T-helper 1 cell (primary cell): ENCODE measurements at places on chromosomes 11 and 22.
A peak's percentile ranks its signal among the peaks of the same experiment; 100 is the strongest.

DNA sequence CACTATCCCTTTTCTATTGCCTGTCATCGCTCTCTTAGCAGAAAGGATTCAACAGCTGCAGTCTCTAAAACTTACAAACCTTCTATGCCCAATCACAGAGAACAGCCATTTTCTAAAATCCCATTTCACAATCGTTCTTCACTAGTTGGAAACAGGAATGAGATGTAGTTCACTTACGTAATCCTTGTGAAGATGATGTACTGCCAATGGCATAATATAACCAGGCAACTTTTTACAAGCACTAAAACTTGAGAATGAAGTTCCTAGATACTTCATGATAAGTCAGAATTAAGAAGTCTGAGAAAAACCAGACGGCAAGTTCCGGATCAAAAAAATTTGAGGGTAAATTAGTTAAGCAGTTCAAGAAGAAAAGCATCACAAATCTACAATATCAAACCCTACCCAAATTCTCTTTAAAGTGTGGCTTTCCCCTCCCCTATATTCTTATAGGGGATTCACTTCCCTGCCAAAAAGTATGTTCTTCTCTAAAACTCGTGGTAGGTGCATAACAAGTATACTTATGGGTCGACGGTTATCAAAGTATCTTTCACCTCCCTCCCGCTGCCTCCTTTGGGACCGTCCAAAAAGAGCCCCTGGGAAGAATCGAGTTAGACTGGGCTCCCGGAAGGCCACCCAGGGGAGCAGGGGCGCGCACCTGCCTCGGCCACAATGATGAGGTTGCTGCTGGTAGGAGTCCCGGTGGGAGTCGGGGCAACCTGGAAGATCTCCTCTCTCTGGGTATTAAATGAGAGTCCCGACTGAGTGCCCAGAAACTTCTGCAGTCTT, 666 bp downstream of the MSANTD4 start:
- no peak for DNase-seq

- no peak for DNase-seq
Measured at GRCh38 chr22:31244046-31244942, 32.2 kb downstream of the LIMK2 start.

GRCh38 chr11:59053387-59053786, 32.7 kb upstream of the GLYATL1B start:
- DNase-seq = peak; percentile 61

GRCh38 chr11:63490551-63491239, at the start of gene PLAAT5:
TSS of gene PLAAT5 (minus strand) at chr11:63491167. CDS start at chr11:63491034, 133 bp downstream.
- DNase-seq = no peak

- no peak for DNase-seq
Measured at GRCh38 chr11:19597876-19598275, 114.8 kb upstream of the NAV2 start.

- DNase-seq = no peak
Measured at GRCh38 chr11:44364596-44364995, 54.7 kb upstream of the ALX4 start.

DNA sequence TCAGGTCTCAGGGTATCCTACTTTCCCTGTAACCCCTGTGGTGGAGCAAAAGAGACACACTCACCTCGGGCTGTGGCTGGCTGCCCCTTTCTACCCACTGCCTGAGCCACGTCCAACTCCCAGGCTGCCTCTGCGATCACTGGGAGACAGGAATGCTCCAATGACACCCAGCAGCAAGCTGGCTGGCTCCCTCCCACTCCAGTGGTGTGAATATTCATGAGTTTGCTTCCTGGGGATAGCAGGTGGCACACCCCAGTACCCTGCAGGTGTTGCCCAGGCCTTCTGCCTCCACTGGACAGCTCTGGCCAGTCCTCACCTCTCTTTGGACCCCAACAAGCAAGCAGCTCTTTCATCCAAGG, 9.7 kb downstream of the GAL3ST1 start:
- DNase-seq = no peak

- no peak for DNase-seq
Measured at GRCh38 chr11:99814021-99814420, 793.3 kb downstream of the CNTN5 start.

DNA sequence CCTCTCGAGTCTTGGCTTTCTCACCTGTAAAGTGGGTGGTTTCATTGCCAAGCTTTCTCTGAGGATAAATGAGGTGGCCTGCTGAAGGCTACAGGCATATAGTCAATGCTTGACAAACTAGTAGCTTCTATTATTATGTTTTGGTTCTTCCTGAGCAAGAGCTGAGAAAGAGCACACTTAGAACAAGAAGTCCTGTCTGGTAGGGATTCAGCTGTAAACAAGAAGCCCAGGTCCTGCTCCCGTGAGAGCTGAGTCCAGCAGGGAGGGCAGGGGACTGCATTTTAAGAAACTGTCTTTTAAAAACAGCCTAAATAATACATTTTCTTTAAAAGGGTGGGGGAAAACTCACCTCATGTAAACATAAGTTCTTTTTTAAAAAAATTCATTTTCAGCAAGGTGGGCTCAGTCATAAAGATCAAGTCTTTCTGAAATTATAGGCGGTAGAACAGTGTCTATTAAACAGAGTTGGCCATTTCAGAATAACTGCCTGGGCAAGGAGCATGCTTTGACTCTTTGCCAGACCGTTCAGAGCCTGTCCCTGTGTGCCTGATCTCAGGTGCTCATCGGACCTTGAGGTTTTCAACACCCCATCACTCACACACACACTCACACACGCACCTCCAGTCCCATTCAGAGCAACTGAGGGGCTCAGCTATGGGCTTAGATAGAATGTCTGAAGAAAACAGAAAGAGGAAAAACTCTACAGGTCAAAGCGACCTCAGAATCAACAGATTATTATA, 29.2 kb upstream of the MYO18B start:
- DNase-seq = no peak

DNA sequence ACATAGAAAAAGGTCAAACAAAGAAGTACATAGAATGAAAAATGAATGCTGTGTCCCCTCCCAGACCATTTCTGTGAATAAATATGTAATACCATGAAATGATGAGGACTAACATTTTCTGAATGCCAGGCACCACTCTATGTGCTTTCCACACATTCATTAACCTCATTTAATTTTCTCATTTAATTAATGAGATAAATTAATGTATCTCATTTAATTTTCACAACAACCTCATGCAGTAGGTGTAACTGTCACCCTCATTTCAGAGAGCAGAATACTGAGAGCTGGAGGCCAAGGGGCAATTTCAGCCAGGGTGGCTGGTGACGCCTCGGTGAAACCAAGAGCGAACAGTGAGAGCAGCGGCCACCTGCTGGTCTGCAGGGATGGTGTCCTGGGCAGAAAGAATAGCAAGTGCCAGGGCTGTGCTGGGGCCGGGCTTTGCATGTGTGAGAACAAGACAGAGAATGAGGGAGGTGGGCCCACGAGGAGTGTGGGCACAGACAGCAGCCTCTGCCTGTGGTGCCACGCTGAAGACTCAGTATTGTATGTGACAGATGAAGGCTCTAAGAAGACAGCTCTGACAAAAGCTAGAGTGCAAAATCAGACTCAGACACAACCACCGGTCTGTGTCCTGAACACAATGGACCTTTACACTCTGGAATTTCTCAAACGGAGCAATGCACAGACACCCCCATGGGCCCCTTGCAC, 1.8 kb upstream of the SERPIND1 start:
- no peak for DNase-seq
